ENCODE measurements at places on chromosomes 6 and 20.

- no peak for DNase-seq
These were observed 91.8 kb downstream of the CHD6 start for GRCh38 chr20:41526327-41526726.

DNA sequence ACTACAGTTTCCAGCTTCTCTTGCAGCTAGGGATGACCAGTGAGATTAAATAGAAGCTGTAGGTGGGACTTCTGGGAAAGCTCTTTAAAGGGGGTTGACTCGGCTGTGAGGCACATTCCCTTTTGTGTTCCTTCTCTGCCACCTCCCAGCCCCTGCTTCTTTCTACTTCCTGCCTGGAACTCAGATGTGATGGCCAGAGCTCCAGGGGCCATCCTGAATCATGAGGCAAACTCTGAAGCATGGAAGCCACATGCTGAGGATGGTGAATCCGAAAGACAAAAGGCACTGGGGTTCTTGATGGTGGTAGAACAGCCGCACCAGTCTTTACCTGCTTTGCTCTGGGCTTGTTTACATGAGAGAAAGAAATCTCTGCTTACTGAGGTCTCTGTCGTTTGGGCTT lies 9.1 kb downstream of the CEBPB start:
- no peak for DNase-seq

DNA sequence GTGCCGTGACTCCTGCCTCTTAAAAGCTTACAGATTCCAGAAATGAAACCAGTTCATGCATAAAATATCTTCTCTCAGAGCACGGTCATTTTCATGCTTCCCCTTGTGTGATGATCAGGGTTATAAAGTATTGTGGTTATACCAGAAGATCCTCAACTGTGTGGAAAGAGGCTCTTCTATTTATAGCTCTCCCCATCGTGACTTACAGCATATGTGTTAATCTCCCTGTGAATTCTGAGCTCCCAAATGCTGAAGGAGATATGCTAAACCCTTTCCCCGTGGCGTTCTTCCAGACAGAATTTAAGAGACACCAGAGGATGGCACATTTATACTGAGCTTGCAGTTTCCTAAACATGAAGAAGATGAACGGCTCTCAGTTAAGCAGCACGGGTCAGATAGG lies 158.8 kb downstream of the CDH26 start:
- DNase-seq, result no peak

GRCh38 chr20:17171746-17172280 lies 55.0 kb upstream of the PCSK2 start:
- DNase-seq, result no peak

- DNase-seq, result no peak
These were observed 2.8 kb upstream of the E2F1 start for GRCh38 chr20:33688938-33689424.

DNA sequence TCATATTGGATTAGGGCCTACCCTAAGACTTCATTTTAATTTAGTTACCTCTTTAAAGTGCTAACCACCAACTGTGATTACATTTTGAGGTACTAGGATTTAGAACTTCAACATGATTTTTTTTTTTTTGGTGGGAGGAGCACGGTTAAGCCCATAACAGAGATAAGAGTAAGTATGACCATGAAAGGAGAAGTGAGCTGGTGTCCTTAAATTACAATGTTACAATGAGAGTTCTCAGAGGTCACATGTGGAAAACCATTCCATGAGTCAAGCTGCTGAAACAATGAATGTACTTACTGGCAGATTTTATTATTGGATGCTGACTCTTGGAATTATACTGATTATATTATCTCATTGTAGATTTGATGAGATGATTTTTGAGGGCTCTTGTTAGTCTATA lies 779.3 kb upstream of the CITED2 start:
- no peak for DNase-seq

- no peak for DNase-seq
These were observed 191.7 kb upstream of the RIN2 start for GRCh38 chr20:19566226-19566945.

GRCh38 chr6:133301835-133302234 lies 60.7 kb downstream of the EYA4 start:
- DNase-seq, result no peak

- DNase-seq, result no peak
These were observed 212.0 kb upstream of the SGK1 start for GRCh38 chr6:134529921-134530320.
